ENCODE measurements at places on chromosomes 1 and 21.

DNA sequence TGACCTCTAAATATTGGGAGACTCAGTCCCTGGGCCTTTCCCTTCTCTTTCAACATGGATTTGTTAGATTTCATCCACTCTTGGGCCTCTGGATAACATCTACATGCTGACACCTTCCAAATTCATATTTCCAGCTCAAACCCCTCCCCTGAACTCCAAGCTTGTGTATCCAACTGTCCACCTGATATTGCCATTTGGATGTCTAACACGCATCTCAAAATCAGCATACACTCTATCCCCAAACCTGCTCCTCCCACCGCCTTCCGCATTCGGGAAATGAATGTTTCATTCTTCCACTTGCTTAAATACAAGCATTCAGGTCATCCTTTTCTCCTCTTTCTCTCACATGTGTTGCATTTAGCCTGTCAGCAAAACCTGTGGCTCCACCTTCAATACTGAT, 17.5 kb upstream of the KAZN start:
- no peak for DNase-seq

DNA sequence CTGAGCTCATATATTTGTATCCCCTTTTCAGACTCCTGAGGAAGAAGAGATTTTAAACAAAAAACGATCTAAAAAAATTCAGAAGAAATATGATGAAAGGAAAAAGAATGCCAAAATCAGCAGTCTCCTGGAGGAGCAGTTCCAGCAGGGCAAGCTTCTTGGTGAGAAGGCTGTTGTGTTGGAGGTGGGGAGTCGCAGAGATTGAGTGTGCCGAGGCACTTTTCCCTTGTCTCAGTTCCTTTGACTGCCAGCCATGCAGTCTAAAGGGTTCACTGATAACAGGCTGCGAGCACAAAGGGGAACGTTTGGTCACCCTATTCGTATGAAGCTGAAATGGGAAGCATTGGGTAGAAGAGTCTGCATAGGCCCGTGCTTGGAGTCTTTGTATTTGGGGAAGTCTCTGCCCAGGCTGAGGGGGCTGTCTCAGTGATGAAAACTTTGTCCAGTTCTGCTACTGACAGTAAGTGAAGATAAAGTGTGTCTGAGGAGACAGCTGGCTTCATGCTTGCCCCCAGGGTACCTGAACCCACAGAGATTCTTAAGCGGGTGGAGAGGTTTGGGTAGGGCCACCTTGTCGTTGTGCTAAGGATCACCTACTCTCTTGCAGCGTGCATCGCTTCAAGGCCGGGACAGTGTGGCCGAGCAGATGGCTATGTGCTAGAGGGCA, 2.8 kb downstream of the RPS8 start:
- no peak for DNase-seq

- DNase-seq, result no peak
These were observed 69.4 kb upstream of the TLR5 start for GRCh38 chr1:223212441-223212840.

DNA sequence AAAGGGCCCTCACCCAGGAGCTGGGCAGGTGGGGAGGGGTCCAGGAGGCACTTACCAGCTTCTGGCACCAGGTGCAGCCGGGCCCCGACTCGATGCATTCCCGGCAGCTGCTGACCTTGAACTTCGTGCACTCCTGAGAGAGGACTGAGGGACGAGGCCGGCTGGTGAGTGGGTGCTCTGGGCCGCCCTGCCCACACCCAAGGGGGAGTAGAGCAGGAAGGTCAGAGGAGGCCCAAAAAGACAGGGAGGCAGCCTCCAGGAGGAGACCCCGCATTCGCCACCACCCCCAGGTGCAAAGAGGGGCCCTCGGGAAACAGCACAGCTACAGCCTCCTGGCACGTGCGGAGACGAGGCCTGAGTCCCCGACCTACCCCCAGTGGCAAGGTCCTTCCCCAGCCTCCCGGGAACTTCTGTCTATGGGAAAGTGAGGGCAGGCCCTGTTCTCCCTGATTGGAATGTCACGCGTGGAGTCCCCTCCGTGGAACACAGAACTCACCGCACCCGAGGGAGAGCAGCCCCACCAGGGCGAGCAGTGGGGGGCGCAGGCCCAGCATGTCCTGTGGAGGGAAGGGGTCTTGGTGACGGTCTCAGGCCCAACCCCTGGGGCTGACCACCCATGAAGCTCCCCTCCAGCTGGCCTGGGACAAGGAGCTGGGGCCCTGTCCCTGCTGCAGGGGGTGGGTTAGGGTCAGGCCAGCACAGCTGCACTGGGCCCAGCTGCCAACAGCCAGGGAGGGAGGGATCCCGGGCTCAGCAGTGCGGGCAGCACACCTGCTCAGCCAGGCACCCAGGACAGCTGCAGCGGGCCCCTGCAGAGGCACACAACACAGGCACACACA, 10.3 kb downstream of the ITGB2 start:
- DNase-seq, result no peak

DNA sequence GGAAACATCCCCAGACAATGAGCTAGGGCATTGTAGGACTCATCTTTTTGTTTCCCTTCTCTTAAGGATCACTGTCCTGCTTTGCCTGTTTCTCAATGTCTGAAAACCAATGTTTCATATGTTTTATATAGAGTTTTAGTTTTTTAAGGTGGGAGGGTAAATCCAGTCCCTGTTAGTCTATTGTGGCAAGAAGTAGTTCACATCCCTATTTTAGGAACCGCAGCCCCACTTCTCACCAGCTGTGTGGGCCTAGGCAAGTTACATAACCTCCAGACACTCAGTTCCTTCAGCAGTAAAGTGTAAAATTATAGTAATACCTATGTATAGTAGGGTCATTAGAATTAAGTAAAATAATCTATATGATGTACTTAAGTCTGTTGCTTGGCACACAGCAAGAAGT, 105.8 kb upstream of the WLS start:
- no peak for DNase-seq

DNA sequence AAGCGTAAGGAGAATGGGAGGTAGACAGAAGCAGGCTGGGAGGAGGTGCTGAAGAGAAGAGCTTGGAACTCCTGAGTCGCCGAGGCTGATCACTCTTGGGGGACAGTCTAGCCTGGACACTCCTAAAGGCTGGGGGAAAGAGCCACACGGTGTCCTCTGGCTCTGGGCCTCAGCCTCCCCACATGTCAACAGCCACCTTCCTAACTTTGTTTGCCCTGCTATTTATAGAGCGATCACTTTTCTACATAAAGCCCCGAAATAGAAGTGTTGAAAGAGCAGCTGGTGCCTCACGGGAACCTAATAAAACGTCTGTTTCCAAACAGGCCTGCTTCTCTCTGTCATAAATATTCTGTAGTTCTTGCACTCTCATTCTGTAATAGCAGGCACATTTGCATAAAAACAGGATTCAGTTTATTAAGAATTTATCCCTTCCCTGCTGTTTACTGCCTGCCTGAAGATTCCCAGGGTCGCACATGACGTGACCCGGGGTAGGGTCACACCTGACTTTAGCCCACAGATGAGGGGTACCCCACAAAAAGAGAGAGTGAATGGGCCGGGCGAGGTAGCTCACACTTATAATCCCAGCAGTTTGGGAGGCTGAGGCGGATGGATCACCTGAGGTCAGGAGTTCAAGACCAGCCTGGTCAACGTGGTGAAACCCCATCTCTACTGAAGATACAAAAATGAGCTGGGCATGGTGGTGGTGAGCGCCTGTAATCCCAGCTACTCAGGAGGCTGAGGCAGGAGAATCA, 212.5 kb downstream of the TOMM20 start:
- DNase-seq, result no peak

- no peak for DNase-seq
These were observed 6.8 kb downstream of the NCF2 start for GRCh38 chr1:183583466-183583865.

- no peak for DNase-seq
These were observed 36.7 kb downstream of the DHX9 start for GRCh38 chr1:182875889-182876288.

- DNase-seq, result no peak
These were observed 6.2 kb upstream of the ERO1B start for GRCh38 chr1:236287757-236288619.

DNA sequence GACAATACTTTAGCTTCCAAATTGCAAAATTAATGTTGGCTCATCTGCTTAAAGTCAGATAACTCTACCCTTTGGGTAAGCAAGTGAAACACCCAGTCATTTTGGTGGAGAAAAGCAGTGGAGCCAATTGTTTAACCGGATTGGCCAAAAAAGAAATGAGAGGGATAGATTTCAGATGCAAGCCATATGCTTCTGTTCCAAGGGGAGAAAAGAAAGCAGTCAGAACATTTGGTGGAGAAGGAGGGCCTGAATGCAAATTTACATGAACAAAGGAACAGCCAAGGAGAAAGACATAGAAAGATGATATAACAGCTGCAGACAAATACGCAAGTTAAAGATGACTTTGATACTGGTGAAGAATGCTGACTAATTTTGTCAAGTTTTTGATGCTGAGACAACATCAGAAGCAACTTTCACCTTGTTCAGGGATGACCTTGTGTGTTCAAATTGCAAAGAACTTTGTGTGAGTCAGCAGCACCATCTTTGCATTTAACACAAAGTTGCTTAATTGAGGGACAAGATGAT, 173.1 kb downstream of the TGFB2 start:
- DNase-seq, result no peak

DNA sequence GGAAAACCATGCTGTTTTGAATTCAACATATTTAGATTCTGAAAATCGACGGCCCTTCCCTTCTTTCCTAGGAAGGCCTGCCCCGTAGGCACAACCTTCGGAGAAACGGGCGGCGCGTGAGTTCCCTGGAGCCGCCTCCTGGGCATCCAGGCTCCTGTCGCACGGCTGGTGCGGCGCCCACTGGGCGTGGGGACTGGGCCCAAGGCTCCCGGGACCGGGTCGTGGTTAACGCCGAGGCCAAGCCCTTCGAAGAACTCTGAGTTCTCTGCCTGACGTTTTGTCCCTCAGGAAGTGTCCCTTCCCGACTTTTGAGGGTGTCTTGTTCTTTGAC, 19.2 kb upstream of the TBX15 start:
- DNase-seq, result no peak

Measured in dermis blood vessel endothelial cell (primary cell).